T1000 (cell line): ENCODE measurements at places on chromosomes 16 and 17.
A peak's percentile ranks its signal among the peaks of the same experiment; 100 is the strongest.

DNA sequence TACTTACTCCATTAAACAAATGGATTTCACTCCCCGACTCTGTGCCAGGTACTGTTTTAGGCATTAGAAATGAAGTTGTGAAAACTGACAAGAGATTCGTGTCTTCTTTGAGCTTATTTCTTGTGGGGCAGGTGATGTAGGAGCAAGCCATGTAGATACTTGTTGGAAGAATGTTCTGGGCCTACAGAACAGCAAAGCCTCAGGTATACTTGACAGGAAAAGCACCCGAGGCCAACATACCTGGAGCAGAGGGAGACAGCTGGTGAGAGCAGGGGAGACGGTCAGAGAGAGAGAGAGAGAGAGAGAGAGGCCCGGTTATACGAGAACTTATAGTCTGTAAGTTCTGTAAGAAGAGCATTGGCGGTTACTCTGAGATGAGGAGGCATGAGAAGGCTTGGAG is 110.8 kb downstream of the FTO start:
- DNase-seq = no peak

GRCh38 chr17:79845601-79845949 is 6.3 kb upstream of the CBX4 start:
- no peak for DNase-seq

DNA sequence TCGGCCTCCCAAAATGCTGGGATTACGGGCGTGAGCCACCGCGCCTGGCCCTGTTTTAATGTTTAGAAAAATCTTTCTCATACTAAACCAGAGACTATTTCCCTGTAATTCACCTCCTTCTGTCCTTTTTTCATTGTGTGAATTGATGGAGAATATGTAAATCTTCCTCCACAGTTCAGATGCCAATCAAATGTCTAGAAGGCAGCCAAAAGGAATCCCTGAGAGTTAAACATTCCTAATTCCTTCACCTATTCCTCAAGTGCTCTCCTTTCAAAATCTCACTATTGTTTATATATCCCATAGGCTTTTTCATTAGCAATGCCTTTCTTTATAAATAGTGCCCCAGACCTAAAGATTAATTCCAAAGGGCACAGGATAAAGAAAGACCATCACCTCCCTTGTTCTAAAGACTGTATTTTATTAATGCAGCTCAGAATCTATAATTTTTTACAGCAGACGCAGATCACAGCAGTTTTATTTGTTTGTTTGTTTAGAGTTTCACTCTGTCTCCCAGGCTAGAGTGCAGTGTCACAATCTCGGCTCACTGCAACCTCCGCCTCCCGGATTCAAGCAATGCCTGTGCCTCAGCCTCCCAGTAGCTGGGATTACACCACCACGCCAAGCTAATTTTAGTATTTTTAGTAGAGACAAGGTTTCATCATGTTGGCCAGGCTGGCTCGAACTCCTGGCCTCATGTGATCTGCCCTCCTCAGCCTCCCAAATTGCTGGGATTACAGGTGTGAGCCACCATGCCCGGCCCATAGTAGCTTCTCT is 30.5 kb downstream of the COPZ2 start:
- no peak for DNase-seq

- no peak for DNase-seq
These were observed 42.0 kb downstream of the WNT3 start for GRCh38 chr17:46776298-46777005.

DNA sequence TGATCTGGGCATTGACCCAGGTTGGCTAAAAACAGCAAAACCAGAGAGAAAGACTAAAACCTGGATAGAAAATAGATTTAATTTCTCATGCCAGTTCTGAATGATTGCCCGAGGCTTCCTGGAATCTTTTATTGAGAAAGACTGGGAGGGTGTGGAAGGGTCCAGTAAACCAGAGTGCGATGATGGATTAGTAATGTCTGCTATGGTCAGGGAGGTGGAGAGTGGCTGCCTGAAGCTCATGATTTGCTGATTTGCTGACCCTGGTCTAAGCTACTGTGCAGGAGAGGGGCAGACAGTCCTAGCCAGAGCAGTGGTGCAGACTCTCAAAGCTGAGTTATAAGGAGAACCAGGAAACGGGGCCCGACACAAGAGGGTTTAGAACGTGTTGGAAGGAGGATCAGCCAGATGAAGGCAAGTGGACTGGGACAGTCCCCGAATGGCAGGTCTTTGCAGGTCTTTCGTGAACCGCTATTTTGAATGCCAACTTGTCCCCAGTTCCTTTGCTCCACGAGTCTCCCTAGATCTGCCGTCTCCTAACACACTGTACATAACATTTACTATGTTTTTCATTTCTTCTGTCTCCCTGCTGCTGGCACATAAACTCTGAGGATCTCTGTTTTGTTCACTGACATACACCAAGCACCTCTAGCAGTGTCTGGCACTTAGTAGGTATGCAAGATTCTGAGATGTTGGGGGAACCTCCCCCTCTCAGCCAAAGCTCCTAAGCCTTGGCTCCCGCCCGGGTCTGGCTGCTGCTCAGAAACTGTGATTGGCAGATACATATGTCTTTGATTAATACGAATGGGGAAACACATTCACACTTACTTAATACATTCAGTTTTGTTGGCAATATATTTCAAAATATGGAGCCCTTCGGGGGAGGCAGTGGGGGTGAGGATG is 237.3 kb upstream of the TNRC6C start:
- DNase-seq = no peak

DNA sequence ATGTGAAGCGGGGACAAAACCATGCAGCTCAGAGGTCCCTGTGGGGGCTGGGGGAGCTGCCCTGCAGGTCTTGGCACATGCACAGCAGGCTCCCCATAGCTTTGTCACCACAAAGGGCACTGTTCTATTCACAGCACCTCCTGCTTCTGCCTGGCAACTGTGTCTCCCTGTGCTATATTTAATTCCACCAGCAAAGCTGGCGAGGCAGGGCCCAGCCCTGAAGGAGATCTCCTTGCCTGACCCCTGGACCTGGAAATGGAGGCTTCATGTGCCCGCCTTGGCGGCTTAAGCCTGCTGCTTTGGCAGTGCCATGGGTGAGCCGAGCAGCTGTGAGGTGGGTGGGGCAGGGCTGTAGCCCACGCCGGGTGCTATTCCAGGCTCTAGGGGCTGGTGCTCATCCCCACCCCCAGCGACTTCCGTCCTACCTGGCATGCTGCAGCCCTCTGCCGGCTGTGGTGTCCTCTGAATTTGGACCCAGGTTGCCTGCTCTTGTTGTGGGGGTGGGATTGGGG is 6.8 kb downstream of the LDHD start:
- DNase-seq = no peak

GRCh38 chr16:4936991-4937781 is at the start of gene PPL:
TSS of gene PPL (minus strand) at chr16:4937148. CDS start at chr16:4937045, 103 bp downstream.
- no peak for DNase-seq

- peak; percentile 13 for DNase-seq
These were observed 8.0 kb downstream of the SPPL2C start for GRCh38 chr17:45852535-45853297.

DNA sequence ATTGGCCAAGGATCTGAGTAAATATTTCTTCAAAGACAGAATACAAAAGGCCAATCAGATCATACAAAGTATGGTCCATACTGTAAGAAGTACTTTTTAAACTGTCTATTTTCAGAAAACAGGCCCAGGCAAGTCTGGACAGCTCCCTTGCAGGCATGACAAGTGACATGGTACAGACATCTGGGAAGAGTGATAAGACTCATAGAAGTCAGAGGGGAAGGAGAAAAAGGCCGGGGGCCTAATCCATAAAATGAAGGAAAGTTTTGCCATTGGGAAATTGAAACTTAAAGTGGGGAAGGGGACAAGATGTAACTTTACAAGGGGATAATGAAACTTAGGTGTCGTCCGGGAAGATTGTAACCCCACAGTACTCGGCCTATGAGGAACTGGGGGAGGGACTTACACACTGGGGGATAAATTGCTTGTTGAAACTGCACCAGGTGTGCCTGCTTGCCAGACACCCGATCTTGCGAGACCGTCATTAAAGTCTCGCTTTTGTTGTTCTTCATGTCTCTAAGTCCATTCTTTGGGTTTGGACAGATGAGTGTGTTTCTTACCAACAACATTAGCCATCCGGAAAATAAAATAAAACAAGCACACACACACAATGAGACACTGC is 684.0 kb downstream of the CDH11 start:
- no peak for DNase-seq

DNA sequence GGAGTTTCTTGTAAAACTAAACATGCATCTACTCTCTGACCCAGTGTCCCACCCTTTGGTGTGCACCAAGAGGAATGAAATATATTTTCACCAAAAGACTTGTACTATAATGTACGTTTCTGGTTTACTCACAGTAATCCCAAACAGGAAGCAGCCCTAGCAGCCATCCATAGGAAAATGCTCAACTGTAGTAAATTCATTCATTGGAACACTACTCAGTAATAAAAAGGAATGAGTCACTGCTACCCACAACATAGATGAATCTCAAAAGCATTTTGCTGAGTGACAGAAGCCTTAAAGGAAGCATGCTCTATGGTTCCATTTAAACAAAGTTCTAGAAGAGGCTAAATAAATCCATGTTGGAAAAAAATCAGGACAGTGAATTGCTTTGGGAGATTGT is 37.6 kb upstream of the DHRS7B start:
- DNase-seq = no peak

DNA sequence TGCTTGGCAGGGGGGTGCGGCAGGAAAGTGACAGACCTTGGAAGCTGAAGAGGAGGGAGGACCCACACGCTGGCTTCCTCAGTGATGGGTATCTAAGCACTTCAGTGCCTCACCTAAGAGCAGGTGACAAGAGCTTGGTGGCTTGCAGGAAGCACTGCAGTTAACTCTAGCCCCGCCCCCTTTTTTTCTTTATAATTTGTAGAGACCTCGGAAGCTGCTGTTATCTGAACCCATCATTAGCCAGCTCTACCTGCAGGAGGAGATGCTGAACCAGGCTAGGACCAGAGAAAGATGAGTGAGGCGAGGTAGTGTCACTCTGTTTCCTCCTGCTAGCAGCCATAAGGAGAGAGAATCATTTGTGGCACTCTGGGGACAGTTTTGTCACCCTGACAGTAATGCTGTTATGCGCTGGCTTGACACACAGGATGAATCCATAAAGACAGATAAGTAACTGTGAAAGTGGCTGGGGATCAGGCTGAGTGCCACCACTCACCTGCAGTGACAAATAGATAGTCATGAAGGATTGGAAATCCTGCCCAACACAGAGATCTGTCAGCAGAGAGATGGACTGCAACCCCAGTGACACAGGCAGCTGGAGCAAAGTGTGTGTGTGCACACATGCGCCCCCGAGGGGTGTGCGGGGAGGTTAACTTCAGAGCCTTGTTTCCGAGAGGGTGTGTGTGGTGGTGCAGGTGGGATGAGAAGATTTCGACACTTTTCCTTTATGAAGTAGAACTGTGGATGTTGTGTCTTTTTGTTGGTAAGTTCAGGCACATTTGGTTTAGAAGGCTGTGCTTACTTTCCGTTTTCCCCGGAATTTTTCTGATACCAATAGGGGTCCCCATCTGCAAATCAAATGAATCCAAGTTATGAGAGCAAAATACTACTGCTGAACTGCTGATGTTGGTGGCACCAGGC is 224.0 kb downstream of the IRX3 start:
- no peak for DNase-seq
